ENCODE measurements at places on chromosomes 4 and X.

- no peak for DNase-seq
Observed at GRCh38 chr4:1575418-1576303, 108.5 kb downstream of the FAM53A start.

- no peak for DNase-seq
Observed at GRCh38 chr4:157270108-157270507, 49.6 kb downstream of the GRIA2 start.

GRCh38 chr4:130563185-130563888 is 1467.4 kb downstream of the C4orf33 start:
- DNase-seq = no peak

GRCh38 chr4:121377076-121377475 is 3.7 kb downstream of the QRFPR start:
- no peak for DNase-seq

DNA sequence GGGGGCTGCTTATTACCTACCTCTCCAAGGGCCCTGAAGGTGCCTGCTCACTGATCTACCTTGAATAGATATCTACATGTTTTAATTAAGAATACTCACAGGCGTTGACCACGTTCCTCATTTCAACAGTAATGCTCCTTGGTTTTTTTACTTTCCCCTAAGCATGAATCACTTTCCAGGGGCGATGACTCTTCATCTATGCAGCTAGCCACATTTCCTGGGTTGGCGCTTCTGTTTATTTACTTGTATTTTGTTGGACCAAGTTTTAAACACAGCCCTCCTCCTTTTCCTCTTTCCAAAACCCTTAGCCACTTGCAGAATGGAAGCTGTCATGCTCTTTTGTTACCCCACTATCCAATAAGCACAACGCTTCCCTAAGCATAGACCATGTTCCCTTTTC is 50.8 kb downstream of the CBLL2 start:
- DNase-seq = no peak

GRCh38 chr4:137359691-137360315 is 172.5 kb downstream of the PCDH18 start:
- no peak for DNase-seq

GRCh38 chr4:146485968-146486367 is 35.8 kb downstream of the SLC10A7 start:
- DNase-seq = no peak

DNA sequence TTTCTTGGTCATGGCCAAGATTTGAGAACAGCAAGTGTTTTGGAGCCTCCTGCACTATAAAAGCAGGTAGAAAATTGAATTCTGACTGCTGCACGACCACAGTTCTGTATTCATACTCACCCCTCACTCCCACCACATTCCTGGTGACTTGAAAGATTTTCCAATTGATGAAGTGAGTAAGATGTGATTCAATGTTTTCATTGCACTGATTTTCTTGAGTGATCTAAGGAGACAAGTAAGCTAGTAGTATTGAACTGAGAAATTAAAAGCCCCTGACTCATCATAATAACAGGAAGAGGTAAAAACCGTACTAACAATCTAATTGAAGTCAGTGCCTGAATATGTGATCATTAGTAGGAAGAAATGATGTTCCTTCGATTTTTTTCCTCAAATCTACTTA is 6.1 kb upstream of the SEC24D start:
- no peak for DNase-seq

GRCh38 chr4:74933562-74934015 is 673 bp downstream of the PARM1 start:
- DNase-seq = no peak

- DNase-seq = no peak
Observed at GRCh38 chr4:173680278-173680677, 150.2 kb upstream of the HAND2 start.

DNA sequence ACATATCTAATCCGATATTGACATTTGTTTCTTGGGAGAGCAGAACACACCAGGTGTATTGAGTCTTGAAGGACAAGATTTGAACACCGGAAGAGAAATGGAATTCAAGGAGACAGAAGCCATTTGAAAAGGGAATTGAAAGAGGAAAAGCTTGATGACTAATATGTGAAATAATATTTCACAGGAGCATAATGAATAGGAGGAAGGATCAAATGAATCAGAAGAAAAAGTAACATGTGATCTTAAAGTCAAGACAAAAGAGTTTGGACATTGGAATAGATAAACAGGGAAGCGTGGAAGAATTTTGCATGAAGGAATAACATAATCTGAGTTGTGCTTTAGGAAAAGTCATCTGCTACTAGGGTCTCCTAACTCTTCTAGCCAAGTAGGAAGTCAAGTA is 145.5 kb upstream of the PDHA2 start:
- no peak for DNase-seq

DNA sequence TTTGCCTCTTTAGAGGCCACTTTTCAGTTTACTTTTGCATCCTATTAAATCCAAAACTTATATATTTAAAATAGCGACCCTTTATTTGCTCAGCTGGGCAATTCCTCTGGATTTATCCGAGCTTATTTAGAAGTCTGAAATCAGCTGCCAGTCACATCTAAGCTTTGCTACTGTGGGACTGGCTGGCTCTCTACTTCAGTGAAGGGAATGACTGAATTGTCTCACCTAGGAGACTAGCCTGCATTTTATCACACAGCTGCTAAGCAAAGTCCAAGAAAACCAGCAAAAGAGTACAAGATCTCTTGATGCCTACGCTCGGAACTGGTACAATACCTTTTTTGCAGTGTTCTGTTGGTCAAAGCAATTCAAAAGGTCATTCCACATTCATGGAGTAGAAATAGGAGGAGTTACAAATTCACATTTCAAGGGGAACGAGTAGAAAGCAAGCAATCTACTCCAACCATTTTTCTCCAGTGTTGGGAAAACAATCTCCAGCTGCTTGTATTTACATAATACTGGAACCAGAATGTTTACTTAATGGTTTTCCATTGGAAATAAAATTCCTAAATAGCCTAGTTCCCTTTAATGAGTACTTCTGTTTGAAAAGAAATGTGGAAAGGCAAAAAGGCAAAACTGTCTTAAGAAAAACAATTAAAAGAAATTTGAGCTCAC is 160.2 kb downstream of the MAGEB5 start:
- no peak for DNase-seq

- no peak for DNase-seq
Observed at GRCh38 chr4:119394826-119395225, 72.9 kb upstream of the FABP2 start.

GRCh38 chr4:26879805-26880204 is 19.2 kb downstream of the STIM2 start:
- no peak for DNase-seq

DNA sequence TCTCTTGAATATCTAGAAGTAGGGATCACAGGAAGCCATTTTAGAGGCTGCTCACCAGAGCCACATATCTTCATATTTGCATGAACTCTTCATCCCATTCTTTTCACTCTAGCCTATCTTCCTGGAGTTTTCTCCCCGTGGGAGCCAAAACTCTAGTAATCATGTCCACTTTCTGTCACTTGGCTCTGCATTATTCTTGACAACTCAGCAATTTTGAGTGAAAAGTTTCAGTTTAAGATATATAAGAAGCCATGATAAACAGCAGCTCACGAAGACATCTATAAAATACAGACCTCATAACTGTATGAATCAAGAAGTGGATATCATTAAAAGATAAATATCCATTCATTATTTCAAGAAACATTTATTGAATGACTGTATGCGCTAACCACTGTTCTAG is 79.1 kb upstream of the NR0B1 start:
- no peak for DNase-seq

GRCh38 chr4:113169368-113169767 is 119.9 kb downstream of the ANK2 start:
- DNase-seq = no peak

DNA sequence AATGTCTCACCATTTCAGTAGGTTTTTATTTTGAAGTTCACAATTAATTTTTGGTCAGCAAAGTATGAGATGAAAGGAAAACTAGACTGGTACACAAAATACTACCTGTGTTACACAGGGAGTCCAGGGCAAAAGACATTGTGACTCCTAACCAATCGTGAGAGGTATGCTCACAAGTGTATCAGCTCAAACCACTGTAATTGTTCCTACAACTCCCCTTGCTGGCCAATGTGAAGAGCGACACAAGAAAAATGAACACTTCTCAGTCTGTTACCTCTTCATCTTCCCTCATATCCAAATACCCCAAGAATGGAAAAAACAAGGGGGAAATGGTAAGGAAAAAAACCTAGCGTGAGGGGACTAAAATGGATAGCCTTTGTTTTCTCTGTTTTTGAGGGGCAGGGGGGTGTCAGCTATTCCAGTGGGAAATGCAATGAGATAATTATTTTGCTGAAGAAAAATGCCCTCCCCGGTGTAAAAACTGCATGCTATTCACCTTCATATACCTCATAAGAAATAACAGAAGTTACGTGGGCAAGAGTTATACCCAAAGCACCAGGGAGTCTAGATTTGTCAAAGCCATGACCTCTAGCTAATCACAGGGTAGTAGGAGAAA is 30.6 kb upstream of the NSUN7 start:
- no peak for DNase-seq

DNA sequence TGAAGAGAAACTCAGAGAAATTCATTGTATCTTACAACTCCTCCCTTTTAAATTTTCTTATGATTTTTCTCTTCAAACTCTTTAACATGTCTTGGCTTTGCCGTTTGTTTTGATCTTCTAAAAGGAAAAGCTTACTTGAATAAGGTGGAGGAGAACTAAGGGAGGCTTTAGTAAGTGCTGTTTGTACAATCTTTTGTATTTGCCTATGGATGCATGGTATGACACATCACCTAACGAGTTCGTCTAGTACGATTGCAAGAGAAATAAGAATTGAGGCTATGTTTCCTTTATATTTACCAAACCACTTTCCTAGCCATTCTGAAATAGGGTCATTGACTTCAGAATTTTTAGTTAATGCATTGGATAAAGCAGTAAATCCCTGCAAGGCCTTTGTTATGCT is 8.4 kb upstream of the BST1 start:
- no peak for DNase-seq

Data from activated naive CD4-positive, alpha-beta T cell treated with anti-CD3 and anti-CD28 coated beads, Interleukin-2, amount 10 ng/mL, durations not matched to agents 7 days and 5 days (primary cell).